Cortex of kidney (tissue), 1 donor: ENCODE measurements at places on chromosomes 5 and 9.

DNA sequence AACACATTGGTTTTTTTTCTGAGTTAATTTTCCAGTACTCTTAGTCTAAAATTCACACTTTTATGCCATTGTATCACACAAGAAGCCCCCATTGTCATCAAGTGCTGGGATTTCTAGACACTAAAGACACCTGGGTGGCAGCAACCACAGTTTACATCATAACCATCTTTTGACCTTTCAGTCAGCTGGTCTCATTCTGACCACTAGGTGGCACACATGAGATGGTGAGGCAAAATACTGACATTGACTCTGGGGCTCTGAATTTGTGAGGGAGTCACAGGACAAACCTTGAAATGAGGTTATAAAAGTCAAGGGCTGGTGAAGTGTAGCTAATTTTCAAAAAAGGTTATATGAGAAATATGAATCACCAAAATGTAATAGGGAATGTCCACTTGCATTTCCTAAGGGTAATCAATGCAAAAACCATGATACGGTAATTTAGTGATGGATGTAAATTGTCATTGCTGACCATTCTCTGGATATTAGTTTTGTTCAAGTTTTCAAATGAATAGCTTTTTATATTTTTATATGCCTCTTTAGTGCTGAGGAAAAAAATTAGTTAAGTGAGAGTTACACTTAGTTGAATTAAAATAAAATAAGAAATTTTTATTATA is 229.4 kb downstream of the DMAC1 start:
- DNase-seq = no peak

DNA sequence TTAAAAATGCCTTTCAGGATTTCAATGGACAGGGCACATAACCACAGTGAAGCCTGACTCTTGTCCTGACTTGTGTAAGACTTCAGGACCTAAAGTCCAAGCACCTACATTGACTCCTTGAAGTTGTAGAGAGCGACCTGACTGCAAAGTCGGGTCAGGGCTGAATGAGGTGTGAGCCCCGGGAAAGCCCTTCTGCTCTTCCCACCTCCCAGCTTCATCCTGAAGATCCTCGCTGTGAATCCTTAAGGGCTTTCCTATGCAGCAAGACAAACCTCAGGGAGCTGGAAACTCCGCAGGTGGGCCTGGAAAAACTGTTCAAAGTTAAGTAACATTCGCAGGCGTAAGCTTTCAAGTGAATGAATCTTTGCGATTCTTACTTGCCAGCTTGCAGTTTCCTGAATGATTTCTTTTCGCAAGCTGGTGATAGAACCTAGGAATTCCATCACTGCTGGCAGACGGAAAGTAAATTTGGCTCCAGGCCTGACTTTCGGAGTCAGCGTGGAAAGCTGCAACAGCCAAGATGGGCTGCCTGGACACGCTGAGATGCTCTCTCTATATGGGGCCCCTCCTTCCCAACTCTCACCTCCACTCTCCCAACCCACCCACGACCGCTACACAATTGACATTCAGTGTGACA is 10.9 kb downstream of the SEMA5A start:
- DNase-seq = no peak

- DNase-seq = no peak
These were observed 755.8 kb upstream of the EDIL3 start for GRCh38 chr5:85140471-85140870.

DNA sequence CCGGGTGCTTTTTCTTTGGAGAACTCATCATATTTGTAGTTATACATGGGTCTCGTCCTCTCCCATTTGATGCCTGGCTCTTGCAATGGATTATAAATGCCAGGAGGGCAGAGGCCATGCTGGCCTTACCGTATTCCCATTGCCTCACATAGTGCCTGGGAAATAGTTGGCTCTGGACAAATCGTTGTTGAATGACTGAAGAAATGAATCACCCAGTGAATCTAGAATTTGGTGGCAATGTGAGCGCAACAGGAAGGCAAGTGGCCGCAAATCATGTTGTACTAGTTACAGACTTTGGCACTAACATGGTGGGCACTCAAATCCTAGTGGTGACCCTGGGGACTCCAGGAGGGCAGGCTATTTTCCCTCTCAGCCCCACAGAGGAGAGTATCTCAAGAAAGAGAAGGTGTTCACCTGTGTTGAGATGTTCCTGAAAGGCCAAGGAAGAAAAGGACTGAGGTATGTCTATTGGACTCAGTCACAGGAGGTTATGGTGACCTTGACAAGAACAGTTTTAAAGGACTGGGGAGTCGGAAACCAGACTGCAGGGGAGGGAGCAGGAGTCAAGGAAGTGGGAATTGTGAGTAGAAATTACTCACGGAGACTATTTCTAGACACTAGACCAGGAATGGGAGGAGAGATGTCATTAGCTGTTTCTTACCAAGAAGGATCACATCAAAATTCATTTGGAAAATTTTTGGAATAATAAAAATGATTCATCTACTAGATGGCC is 61.7 kb upstream of the COL15A1 start:
- no peak for DNase-seq

DNA sequence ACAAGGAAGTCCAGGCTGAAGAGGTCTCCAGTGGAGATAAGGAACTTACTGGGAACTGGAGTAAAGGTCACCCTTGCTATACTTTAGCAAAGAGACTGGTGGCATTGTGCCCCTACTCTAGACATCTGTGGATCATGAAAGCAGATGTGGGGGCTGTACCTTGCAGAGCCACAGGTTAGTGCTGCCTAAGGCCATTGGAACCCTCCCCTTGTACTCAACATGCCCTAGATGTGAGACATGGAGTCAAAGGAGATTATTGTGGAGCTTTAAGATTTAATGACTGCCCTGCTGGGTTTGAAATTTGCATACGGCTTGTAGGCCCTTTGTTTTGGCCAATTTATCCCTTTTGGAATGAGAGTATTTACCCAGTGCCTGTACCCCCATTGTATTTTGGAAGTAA is 397.3 kb upstream of the GRIN3A start:
- no peak for DNase-seq

DNA sequence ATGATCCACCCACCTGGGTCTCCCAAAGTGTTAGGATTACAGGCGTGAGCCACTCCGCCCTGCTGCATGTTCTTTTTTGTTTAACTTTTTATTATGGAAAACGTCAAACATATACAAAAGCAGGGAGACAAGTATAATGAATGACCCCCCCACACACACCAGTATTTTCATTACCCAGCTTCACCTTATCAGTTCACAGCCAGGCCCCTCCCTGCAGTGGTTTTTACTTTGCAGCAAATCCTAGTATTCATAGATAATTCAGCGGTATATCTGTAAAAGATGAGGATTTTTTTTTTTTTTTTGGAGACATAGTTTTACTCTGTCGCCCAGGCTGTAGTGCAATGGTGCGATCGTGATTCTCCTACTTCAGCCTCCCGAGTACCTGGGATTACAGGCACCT is 2.3 kb downstream of the POMT1 start:
- DNase-seq = no peak

GRCh38 chr9:6356441-6356840 is 28.3 kb downstream of the TPD52L3 start:
- no peak for DNase-seq

DNA sequence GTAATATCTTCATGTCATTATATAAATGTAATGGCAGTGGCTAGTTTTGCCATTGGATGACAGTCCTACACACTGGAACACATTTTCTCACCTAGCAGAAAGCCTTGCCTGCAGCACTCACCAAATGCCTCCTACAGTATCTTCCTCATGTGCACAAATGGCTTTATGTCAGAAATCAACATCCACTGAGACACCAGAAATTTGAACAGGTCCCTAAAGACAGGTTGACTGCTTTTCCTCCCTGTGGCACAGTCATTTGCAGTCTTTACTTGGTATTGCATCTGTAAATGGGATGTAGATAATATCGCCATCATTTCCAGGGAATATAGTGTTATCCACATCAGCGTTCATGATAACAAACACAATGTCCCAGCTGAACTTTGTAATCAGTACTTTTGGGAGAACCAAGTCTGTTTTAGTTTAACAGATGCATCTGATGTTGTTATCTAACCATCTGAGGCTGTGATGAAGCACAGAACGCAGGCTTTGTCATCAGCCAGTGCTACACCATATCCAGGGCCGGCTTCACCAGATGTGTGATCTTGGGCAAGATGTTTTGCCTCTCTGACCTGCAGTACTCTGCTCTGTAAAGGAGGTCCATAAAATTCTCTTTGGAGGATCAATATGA is 83.9 kb upstream of the TAS2R1 start:
- DNase-seq = no peak

GRCh38 chr9:94881023-94881422 is 154.5 kb downstream of the AOPEP start:
- no peak for DNase-seq

DNA sequence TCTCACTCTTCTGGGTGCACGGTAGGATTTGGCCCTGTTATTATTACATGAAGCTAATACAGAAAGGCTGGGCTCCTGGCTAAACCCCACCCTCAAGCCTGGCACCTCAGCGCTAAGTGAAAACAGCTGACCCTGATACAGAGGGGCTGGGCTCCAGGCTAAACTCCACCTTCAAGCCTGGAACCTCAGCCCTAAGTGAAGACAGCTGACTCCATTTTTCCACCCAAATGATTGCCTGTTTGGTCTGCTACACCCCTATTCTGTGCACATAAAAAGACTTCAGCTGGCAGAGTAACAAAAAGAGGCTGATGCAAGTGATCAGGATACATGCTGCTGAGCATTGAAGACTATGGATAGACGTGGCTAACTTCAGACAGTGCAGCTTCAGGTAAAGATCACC is 148.4 kb upstream of the CLINT1 start:
- no peak for DNase-seq

DNA sequence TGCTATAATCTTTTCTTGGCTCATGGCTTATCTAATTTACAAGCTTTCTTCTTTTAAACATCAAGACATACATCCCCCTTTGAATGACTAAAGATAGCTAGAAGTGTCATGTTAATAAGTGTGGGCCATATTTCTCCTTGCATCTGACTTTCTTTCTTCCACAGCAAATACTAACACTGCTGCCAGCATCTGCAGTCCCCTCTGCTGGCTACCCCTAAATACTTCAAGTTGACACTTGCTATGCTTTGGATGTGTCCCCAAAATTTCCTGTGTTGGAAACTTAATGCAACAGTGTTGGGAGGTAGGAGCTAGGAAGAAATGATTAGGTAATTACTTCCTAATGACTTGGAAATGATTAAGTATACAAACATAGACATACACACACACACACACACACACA is 459.0 kb upstream of the ST8SIA4 start:
- no peak for DNase-seq

DNA sequence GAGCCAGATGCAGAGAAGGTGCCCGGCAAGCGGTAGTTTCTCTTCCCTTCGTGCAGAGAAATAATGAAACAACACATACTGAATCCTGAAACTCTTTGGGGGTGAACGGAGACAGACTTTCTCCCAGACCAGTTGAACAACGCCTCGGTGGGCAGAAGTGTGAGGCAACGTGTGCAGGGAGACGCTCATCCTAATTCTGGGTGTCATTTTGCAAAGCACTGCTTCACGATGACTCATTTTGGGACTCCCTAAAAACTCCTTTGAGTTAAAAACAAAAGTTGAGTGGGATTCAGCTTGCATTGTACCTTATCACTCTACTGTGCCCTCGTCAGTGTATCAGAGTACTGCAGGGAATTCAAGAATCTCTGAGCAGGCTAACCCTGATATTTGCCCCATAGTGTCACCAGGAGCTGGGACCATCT is 3.5 kb upstream of the NEK6 start:
- no peak for DNase-seq

- no peak for DNase-seq
These were observed 75.1 kb downstream of the TUSC1 start for GRCh38 chr9:25603106-25603505.

DNA sequence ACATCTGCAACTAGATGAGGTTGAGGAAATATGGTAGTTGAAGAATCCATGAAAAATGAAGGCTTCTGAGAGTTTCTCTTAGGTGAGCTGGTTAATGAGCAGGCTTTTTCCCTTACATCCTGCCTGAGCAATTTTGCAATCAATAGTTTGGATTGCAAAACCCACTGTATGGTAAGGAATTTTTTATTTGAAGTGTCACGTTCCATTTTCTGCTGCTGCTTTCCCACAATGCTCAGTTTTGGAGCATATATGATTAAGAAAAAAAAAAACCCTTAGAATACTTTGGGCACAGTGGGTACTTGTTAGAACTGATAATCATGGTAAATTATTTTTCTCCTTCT is 144.2 kb downstream of the PCSK1 start:
- DNase-seq = no peak

DNA sequence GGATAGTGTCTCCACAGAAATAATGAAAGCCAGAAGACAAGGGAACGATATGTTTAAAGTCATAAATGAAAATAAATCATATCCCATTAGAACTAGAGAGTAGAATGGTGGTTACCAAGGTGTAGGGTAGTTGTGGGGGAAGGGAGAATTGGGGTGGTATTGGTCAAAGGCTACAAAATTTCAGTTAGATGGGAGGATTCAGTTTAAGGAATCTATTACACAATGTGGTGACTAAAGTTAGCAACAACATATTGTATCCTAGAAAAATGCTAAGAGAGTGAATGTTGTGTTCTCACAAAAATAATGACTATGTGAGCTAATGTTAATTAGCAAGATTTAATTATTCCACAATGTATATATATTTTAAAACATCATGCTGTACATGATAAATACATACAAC is 27.8 kb upstream of the LARP1 start:
- DNase-seq = no peak

GRCh38 chr5:117713585-117714198 is 1139.1 kb upstream of the SEMA6A start:
- DNase-seq = no peak

DNA sequence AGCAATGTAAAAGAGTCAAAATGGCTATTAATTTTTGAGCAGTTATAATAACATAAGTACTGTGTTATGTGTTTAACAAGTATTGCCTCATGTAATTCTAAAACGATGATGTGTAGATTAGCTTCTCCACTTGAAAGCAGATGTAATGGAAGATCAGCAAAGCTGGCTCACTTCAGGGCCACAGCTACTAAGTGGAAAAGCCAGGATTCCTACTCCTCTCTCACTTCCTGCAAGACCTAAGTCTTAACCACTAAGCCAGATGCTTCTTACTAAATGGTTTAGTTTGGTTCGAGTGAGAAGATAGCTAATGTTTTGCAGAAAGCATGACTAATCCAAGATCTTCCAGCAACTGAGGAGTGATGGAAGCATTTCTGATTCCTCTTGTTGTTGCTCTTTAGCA is 15.7 kb upstream of the TNC start:
- no peak for DNase-seq

GRCh38 chr5:142315096-142315900 is 9.5 kb downstream of the SPRY4 start:
- no peak for DNase-seq
